ENCODE measurements at places on chromosomes 7 and 10.
A peak's percentile ranks its signal among the peaks of the same experiment; 100 is the strongest.

GRCh38 chr10:62655337-62655994 is 149.1 kb upstream of the ADO start:
- no peak for DNase-seq

GRCh38 chr10:129851941-129852640 is 112.0 kb downstream of the EBF3 start:
- no peak for DNase-seq

- DNase-seq = no peak
Measured at GRCh38 chr10:7795605-7796004, 7.6 kb downstream of the ATP5F1C start.

DNA sequence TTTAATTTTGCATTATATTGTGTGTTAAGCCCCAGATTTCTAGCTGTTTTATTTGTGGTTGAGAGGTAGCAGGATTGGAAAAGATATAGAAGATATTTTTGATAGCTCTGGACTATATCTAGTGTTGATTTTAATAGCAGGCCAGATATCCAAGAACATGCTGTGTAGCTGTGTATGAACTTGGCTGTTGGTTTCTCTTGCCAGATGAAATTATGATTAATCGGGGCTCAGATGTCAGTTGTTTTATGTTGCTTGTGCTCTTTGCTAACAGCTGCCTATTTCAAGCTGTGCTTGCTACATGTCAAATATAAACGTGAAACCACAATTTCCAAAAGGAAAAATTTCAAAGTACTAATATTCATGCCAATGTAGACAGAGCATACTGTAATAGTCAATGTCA is 141.1 kb downstream of the GRM3 start:
- no peak for DNase-seq

GRCh38 chr7:90187507-90188050 is 24.0 kb upstream of the STEAP2 start:
- no peak for DNase-seq

DNA sequence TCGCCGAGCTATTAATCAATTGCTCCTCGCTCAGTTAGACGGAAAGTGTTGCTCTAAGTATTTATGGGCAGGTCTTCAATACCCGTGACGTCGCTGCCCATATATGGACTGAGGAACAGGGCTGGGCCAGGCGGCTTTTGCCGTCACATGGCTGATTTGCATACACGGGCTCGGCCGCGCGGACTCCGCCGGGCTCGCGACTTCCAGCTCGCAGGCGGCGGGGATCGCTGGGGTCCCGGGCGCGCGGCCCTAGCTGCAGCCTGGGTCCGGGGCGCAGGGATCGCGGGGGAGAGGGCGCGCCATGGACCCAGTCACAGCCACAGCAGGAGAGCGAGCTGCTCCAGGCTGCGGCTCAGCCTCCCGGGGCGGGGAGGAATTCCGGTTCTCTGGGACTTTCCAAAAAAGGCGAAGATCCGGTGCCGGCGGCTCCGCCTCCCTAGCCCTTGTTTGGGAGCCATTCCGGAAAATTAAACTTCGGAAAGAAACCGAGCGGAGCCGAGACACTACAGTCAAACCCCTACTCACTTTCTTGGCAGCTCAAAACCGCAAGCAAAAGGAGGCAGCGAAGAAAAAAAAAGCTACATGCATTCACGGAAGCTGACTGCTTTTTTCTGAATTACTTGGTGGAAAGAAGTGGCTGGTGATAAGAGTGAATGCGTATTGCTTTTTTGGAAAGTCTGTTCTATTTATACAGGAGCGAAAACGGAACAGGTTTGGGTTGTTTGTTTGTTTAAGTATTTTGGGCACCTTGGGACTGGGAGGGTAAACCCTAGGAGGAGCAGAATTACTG is at the start of gene EGR2:
TSS of gene EGR2 (minus strand) at position 36 of the 790 bp plus-strand sequence. CDS start 337 bp downstream, outside the sequence.
- peak; percentile 96 for DNase-seq

DNA sequence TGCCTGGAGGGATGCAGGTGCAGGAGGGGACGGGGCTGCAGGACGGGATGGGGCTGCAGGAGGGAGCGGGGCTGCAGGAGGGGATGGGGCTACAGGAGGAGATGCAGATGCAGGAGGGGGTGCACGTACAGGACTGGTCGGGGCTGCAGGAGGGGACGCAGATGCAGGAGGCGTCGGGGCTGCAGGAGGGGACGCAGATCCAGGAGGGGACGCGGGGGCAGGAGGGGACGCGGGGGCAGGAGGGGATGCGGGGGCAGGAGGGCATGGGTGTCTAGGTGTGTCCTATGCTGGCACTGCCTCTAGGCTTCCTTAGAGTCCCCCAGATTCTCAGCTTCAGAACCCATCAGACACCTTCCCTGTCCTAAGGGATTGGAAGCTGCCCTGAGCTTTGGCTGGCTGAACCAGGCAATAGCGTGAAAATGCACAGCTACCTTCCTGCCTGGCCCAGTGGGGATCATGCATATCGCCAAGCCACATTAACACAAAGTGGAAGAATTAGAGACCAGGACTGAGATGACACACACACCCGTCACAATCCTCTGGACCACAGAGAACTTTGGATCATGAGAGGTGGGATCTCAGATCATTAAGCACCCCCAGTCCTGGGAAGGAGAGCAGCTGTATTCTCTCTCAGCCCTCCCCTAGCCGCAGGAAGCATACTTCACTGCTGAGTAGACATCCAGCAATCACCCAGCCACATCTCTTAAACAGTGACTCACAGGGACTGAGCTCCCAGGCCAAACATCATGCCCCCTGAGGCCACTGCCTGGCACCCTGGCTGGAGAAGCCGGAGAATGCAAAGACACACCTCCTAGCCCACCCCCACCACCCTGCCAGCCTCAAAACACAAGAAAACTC is 67.3 kb downstream of the VWA2 start:
- DNase-seq = peak; percentile 83

Measured in foreskin fibroblast (primary cell).